ENCODE measurements at places on chromosomes 13 and 19.

- no peak for DNase-seq
Measured at GRCh38 chr13:42812316-42812715, 30.9 kb downstream of the FAM216B start.

DNA sequence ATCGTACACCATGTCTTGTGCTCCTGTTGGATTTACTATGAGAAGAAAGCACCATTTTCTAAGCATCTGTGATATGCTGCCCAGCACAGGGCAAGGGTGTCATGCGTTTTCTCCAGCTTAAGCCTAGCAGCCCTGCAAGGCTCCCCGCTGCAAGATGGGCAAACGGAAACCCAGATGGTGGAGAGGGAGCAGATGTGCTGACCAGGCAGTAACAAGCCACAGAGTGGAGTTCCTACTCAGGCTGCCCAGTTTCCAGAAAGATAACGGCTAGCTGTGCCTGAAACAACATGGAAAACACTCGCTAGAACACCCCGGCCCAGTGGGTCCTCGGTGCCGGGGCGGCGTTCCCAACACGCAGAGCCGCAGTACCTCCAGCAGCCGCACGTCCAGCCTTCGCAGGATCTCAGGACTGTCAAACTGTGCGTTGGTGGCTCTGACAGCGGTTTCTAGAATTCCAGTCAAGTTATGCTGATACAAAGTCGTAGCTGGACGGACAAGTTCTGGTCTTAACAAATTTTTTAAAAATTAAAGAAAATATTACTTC lies 68.4 kb downstream of the TUBGCP3 start:
- DNase-seq = no peak

GRCh38 chr19:23415561-23416191 lies 20.4 kb upstream of the ZNF91 start:
- DNase-seq = no peak

DNA sequence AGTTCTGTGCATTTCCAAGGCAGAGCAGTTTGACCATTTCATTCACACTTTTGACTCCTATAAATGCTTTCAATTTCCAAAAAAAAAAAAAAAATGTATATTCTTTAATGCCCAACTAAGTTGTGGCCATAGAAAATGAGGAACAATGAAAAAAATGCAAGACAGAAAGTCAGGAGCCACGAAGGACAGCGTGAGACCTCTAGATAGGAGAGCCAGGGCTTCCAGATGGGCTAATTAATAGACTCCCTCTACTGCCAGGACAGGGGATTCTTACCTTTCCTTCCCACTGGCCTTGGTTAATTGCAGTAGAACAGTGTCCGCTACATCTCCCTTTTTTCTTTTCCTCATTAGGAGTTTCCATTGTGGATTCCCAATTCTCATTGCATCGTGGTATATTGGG lies 8.6 kb downstream of the FPR3 start:
- no peak for DNase-seq
